ENCODE measurements at places on chromosomes 5 and 9. TPM values are rescaled to one million over a fixed set of nuclear protein-coding genes. Genes with fewer than 3 reads are reported as not detected.

DNA sequence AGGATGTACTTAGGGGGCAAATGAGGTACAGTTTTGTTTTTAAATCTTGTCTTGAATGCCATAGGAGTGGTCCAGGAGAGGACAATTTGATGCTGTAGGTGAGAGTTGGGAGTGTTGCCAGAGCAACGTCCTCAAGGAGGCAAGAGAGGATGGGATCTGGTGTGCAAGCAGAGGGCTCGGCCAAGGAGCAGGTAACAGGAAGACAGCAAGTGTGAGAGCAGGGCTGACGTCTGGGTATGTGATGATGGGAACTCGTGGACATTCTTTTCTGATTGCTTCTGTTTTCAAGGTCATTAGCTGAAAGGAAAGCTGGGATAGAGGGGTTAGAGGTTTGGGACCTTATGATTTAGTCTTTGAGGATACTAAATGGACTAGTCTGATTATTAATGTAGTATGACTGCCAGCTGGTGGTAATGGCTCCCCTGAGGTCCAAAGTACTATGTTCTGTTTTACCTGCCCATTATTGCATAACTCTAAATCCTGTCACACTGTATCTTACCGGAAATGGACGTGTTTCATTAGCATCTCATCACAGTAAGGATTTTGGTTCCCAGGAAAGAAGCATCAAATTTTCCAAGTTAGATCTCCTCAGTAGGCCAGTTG is 15.4 kb downstream of the GNPDA1 start:
- no peak overlapping the region for H3K4me3 ChIP-seq
- H3K36me3 ChIP-seq: peaks cover 46% of the 10 kb centered on the region
- no peaks in the 10 kb centered on the region for H3K4me1 ChIP-seq

Gene PCDHA11
- not detected for total RNA-seq

GRCh38 chr9:34430843-34431437 is 27.4 kb downstream of the FAM219A start:
- no peaks in the 10 kb centered on the region for H3K27me3 ChIP-seq
- H3K27ac ChIP-seq: no peak overlapping the region
- peaks cover 13% of the 10 kb centered on the region for H3K4me1 ChIP-seq
- no peaks in the 10 kb centered on the region for H3K36me3 ChIP-seq

GRCh38 chr9:128823362-128823902 is 5.1 kb downstream of the ENDOG start:
- DNase-seq: no peak
- H3K27me3 ChIP-seq: no peaks in the 10 kb centered on the region
- peaks cover 64% of the 10 kb centered on the region for H3K36me3 ChIP-seq
- no peak overlapping the region for H3K4me3 ChIP-seq
- peaks cover 23% of the 10 kb centered on the region for H3K4me1 ChIP-seq
- H3K27ac ChIP-seq: no peak overlapping the region

DNA sequence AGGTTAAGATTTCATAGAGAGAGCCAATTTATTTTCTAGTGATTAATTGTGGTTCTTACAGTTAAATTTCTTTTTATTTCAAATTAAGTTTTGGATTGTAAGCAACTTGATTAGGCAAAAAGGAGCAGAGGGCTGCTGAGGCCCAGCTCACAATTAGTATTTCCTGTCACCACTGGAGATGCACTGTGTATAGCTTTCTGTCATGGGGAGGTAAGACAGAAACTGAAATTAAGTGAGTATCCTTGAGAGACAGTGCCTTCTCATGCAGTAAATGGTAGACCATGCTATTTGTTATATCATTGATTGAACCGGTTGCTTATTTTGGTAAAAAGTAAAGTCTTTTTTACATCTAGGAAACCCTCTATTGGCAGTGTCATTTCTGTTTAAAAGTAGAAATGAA is 190.7 kb downstream of the CCDC171 start:
- no peaks in the 10 kb centered on the region for H3K36me3 ChIP-seq
- H3K4me3 ChIP-seq: no peak overlapping the region
- DNase-seq: no peak
- H3K4me1 ChIP-seq: no peaks in the 10 kb centered on the region

- no peak overlapping the region for H3K27ac ChIP-seq
- no peak overlapping the region for H3K4me3 ChIP-seq
- no peaks in the 10 kb centered on the region for H3K36me3 ChIP-seq
Measured at GRCh38 chr5:160507221-160507721, 85.6 kb downstream of the PTTG1 start.

GRCh38 chr5:159510282-159510681 is 180.0 kb upstream of the IL12B start:
- H3K27ac ChIP-seq: peak overlapping the region; percentile 5
- H3K27me3 ChIP-seq: peaks cover 5% of the 10 kb centered on the region
- peak; percentile 84 for DNase-seq
- H3K36me3 ChIP-seq: no peaks in the 10 kb centered on the region
- no peak overlapping the region for H3K4me3 ChIP-seq

- no peak overlapping the region for H3K27ac ChIP-seq
- H3K4me1 ChIP-seq: peaks cover 24% of the 10 kb centered on the region
- H3K4me3 ChIP-seq: no peak overlapping the region
- H3K27me3 ChIP-seq: no peaks in the 10 kb centered on the region
- H3K36me3 ChIP-seq: peaks cover 28% of the 10 kb centered on the region
Measured at GRCh38 chr9:114370968-114371320, 16.8 kb downstream of the AKNA start.

Gene SCGB3A1
- 2.2 TPM for total RNA-seq

GRCh38 chr5:24232041-24232440 is 412.7 kb downstream of the CDH10 start:
- no peaks in the 10 kb centered on the region for H3K36me3 ChIP-seq
- H3K27ac ChIP-seq: no peak overlapping the region
- no peak for DNase-seq
- no peak overlapping the region for H3K4me3 ChIP-seq

Gene HEMGN
- total RNA-seq: not detected

DNA sequence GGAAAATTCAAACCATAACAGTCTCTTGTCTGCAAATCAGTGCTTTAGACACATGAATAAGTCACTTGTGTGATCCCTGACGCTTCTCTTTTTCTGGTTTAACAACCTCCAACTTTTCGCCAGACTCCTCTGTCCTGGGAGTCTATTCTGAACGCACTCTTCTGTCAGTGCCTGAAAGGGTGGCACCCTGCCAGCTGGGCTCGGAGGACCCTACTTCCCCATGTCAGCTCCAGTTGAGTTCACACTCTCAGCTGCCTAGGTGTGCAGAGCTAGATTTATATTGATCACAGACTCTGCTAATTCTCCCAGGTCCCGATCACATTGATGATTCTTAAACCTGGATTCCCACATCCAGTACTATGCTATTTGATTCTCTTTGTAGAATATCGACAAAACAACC is 649.1 kb downstream of the BNC2 start:
- H3K4me1 ChIP-seq: peaks cover 20% of the 10 kb centered on the region
- H3K36me3 ChIP-seq: no peaks in the 10 kb centered on the region
- peak overlapping the region; percentile 29 for H3K27ac ChIP-seq

Gene HCN1
- total RNA-seq: 0.13 TPM

Gene FCN2
- total RNA-seq: 1.4 TPM

GRCh38 chr5:141641634-141642267 is 5.0 kb downstream of the RELL2 start:
- H3K36me3 ChIP-seq: peaks cover 36% of the 10 kb centered on the region
- no peaks in the 10 kb centered on the region for H3K27me3 ChIP-seq
- no peak overlapping the region for H3K27ac ChIP-seq
- DNase-seq: no peak

Gene CYLC2
- not detected for total RNA-seq

- H3K4me1 ChIP-seq: peaks cover 12% of the 10 kb centered on the region
- no peak for DNase-seq
- peaks cover 30% of the 10 kb centered on the region for H3K36me3 ChIP-seq
- H3K27me3 ChIP-seq: no peaks in the 10 kb centered on the region
- H3K4me3 ChIP-seq: no peak overlapping the region
Measured at GRCh38 chr9:4994166-4994890, 9.3 kb downstream of the JAK2 start.

GRCh38 chr9:99593610-99594009 is 228.1 kb upstream of the NR4A3 start:
- no peaks in the 10 kb centered on the region for H3K4me1 ChIP-seq
- DNase-seq: no peak
- H3K4me3 ChIP-seq: no peak overlapping the region

Gene HK3
- total RNA-seq: 0.72 TPM

- H3K36me3 ChIP-seq: no peaks in the 10 kb centered on the region
- no peaks in the 10 kb centered on the region for H3K27me3 ChIP-seq
- peaks cover 11% of the 10 kb centered on the region for H3K4me1 ChIP-seq
- DNase-seq: no peak
- no peak overlapping the region for H3K4me3 ChIP-seq
Measured at GRCh38 chr5:96087939-96088338, 126.3 kb upstream of the ELL2 start.

All from suprapubic skin (tissue), 4 donors.